Stimulated activated CD4-positive, alpha-beta T cell treated with anti-CD3 and anti-CD28 coated beads, Interleukin-15, amount 100 ng/mL, for 48 hours (primary cell): ENCODE measurements at places on chromosomes 5 and 9.
A peak's percentile ranks its signal among the peaks of the same experiment; 100 is the strongest.

- DNase-seq: peak; percentile 12
Measured at GRCh38 chr5:159156426-159157238, 52.7 kb downstream of the RNF145 start.

- DNase-seq: no peak
Measured at GRCh38 chr9:72648324-72649126, 127.1 kb downstream of the TMC1 start.

- DNase-seq: no peak
Measured at GRCh38 chr9:112572416-112572815, 85.8 kb downstream of the KIAA1958 start.

GRCh38 chr5:89542736-89543135 is 659.8 kb upstream of the MEF2C start:
- no peak for DNase-seq

DNA sequence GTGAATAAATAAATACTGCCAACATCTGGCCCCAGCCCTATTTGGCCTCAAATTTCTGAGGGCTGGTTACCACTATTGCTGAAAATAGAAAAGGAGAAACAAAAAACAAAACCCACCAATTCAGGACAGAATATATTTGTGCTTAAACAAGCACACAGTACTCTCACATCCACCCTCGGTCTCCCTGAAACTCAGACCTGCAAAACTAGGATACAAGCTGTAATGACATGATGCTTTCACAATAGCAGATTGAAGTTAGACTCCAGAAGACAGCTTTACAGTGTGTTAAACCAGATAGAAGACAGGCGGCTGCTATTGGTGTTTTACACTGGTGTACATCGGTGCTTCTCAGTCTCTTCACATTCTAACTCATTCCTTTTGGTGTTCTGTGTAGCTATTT is 214.9 kb upstream of the DMRT1 start:
- DNase-seq: no peak
